NCI-H1417 treated with DMSO at 0.1 percent for 48 hours (cell line): ENCODE measurements at places on chromosomes 13 and 19.

GRCh38 chr13:107438251-107438650 is 777.1 kb downstream of the LIG4 start:
- DNase-seq = no peak

DNA sequence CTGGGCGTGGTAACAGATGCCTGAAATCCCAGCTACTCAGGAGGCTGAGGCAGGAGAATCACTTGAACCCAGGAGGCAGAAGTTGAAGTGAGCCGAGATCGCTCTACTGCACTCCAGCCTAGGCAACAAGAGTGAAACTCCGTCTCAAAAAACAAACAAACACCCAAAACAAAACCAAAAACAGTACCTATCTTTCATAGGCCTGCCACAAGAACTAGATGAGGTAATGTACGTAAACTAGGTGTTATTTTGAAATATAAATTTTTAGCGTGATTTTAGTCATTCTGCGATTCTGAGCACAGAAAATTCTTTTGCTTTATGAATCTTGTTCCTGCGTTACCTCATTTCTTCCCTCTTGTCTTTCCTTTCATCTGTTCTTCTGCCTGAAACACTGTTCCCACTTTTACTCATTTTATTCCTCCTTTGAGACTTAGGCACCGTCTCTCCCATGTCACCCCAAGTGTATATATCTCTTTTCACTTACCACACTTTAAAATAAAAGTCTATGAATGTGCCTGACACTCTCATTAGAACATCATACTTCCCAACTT is 238.2 kb upstream of the HTR2A start:
- DNase-seq = no peak

GRCh38 chr19:40685016-40685526 is 5.4 kb downstream of the NUMBL start:
- no peak for DNase-seq

DNA sequence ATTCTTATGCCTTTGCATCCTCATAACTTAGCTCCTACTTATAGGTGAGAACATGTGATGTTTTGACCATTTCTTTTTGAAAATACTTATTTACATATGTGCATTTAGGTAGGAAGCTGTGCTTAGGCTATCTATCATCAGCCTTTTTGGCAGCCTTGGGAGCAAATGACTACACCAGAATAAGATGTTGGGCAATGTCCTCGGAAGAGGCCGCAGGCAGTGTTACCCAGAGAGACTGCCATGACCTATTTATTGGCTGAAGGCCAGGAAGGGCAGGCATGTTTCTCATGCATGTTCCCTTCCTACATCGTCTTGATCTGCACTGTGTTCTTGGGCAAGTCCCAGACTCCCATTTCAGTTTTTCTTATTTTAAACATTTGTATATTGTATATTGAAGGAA is 122.3 kb downstream of the B3GLCT start:
- DNase-seq = no peak

GRCh38 chr13:47603365-47603764 is 397.7 kb downstream of the SUCLA2 start:
- DNase-seq = no peak

- DNase-seq = no peak
Measured at GRCh38 chr19:38928391-38929001, 2.1 kb downstream of the SARS2 start.

DNA sequence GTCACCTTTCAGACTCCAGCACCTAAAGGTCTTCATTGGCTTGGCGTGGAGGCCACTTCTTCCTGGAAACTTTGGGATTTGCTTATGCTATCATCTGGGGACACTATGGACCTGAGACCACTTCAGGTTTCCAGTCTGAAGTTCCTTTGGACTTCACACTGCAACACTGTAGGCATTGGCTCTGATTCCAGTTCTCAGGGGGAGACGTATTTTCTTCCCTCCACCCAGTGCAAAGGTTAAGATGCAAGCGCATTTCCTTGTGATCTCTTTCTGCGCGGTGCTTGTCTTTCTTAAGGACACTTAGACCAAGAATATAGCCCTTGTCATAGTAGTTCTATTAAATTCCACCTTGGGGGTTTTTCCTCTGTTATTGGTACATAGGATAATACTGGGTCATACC is 299.8 kb downstream of the TSHZ3 start:
- DNase-seq = no peak

DNA sequence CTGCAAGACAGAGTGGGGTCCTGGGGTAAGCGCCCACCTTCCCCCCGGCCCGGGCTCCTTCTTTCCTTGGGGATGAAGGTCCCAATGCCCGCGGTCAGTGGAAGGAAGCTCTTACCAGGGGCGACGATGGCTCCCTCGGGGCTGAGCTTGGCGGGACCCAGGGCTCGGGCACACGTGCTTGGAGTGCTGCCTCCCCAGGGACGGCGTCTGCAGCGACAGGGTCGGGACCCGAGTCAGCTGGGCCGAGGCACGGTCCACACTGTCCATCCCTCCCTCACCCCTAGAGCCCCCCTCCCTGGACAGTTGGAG is 3.5 kb downstream of the JSRP1 start:
- no peak for DNase-seq

DNA sequence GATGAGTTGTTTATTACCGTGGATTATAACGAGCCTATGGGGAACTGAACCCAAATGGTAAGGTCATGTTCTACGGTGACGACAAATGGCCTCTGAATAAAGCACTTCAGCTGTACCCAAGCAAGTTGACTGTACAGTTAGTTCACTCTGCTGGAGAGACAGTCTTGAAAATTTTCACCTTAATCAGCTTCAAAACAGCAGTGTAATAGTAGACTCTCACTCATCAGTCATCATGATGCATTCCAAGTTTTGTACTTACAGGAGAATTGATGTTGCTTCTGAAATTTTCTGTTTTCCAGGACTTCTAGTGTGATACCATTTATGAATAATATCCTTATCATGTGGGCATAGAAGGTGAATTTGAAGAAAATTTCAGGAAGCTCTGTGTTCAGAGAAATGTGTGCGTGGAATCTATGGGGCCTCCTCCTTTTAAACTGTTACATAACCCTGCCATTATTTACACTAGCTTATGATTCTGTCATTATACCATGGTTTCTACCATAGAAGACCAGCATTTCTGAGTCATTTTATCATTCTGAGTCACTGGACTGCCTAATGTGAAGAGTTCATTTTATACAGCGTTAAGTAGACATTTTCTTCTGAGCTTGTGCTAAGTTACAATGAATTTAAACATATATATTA is 96.9 kb downstream of the WDFY2 start:
- DNase-seq = no peak

- no peak for DNase-seq
Measured at GRCh38 chr13:92821324-92821723, 405.3 kb upstream of the GPC6 start.

- no peak for DNase-seq
Measured at GRCh38 chr19:14106840-14107239, 10.7 kb downstream of the PRKACA start.

- no peak for DNase-seq
Measured at GRCh38 chr13:69603144-69603853, 504.3 kb upstream of the ATXN8OS start.

DNA sequence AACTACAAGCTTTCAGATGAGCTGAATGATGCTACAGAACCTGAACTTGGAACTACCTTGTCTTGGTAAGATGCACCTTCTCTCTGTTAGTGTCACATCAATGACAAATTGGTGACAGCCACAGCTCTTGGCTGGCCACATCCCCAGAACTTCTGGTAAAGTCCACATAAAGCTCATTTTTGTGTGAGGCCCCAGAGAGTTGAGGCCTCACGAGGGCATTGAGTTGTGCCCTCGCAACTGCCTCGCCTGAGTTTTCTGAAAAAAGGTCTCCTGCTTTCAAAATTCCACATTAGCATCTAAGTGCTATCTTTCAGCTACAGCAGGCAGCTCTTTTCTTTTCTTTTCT is 42.6 kb downstream of the MRPL57 start:
- DNase-seq = no peak

DNA sequence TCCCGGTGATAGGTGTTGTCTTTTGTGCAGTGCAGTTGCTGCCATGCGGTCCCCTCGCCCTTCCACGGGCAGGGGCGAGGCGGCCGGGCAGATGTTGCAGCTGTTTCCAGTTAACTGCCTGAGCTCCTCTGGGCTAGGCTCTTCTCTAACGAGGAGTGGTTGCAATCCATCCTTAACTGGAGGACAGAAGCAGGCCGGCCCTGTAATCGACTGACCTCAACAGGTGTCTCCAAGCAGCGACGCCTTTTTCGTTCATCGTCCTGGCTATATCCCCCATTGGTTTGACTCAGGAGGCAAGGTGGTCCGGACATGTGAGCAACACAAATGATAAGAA is 1.9 kb upstream of the TSC22D1 start:
- DNase-seq = no peak

DNA sequence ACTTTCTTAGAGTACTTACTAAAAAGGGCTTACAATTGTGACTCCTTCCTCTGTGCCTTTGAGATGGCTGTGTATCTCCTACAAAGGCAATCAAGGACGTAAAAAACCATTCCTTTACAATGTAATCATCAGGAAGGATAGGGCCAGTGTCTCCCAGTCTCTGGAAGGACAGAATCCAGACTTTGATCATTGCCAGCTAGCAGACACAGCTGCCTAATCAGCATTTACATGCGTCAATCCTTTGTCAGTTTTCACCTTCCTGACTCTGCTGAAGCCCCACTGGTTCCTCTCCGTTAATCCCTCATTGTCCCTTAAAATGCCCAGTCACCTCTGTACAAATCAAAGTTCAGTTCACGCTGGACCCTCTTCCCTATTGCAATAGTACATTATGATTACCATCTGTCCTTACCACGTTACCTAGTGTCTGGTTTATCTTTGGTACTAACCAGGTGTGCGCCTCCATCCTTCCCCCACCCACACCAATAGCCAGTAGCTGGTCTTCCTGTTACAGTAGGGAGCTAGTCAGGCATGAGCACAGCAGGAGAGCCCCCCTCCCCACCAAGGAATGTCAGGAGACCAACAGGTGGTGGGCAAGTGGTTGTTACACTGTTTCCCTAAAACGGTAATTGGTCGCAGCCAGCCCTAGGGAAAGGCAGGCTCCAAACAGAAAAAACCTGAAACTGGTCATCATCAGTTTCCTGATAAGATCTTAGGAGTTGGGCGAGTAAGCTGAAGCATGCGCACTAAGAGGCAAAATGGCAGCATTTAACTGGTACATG is 49.7 kb downstream of the TGDS start:
- no peak for DNase-seq

GRCh38 chr19:12364391-12365235 is 870 bp downstream of the ZNF442 start:
- no peak for DNase-seq

DNA sequence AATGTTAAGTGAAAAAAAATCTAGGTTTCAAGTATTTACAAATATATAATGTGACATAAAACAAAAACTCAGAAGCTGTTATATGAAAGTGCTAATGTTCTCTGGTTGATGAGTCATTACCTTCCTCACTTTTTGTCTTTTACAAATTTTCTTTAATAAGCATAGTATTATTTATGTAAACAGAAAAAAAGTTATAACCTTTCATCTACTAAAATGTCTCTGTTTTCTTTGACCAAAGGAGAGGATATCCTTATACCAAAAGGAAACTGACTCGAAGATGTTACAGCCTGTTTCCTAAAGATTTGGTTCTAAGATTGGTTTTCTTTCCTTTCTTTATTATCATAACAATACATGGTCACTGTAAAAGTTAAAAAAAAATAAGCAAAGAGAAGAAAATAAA is 38.0 kb downstream of the RCBTB2 start:
- no peak for DNase-seq

- DNase-seq = no peak
Measured at GRCh38 chr13:42393573-42394360, 121.8 kb downstream of the AKAP11 start.

DNA sequence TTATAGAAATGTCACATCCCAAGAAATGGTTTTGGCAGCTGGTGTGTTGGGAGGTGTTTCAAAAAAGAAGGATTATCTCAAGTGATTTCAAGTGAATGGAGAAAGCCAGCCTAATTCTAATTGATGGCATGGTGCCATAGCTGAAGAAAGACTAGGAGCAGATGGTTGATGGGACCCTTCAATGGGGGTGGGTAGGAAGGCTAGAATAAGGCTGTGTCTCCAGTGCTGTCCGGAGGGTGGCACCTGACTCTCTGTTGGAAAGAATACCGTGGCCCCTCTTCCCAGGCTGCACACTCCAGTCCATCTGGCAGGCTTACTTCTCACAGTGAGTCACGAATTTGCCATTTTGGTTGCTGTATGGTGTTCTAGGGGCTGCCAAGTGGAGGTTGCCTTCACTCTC is 51.0 kb upstream of the GPR12 start:
- DNase-seq = no peak
